ENCODE measurements at places on chromosomes 16 and 17.

GRCh38 chr16:4803898-4804762 is 1.7 kb upstream of the ROGDI start:
- DNase-seq = no peak

DNA sequence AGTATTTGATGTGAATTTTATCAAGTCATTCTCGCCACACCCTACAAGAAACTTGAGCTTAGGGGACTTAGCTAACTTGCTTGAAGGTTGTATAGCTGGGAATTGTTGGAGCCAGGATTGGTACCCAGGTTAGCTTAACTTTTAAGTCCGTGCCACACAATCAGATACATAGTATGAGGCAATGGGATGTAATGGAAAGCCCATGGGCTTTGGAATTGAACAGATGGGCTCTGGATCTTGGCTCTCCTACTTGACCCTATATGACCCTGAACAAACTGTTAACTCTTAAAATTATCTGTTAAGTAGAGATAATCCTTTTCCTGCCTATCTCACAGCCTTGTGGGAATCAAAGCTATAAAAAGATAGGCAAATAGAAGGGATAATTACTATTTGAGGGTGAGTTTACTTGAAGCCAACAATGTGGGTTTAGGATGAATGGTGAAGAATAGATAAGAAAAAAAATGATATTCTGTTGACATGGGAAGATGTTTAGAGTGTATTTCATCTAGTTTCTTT is 51.9 kb upstream of the CACNG3 start:
- DNase-seq = no peak

GRCh38 chr16:1914988-1915387 is 3.2 kb downstream of the HS3ST6 start:
- DNase-seq = no peak

GRCh38 chr16:46555951-46556350 is 65.2 kb downstream of the SHCBP1 start:
- no peak for DNase-seq

DNA sequence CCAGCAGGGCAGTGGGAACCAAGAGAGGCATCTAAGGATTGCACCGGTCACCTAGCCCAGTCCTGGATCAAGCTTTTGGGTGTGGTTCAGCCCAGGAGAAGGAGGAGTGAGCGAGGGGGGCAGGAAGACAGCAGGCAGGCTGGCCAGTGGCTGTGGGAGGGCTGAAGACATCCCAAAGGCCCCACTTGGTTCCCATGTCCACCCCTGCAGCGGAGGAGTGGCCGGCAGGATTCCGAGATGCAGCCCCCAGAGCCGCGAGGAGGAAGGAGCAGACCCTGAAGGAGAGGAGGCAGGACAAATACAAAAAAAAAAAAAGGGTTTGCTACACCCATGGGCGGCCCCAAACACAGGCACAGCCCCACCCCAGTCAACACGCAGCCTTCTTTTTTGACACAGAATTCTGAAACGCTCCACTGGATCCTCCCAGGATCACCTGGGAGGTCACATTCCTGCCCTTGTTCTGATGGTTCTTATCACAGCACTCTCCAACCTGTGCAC is 1.1 kb upstream of the SLC47A2 start:
- no peak for DNase-seq

DNA sequence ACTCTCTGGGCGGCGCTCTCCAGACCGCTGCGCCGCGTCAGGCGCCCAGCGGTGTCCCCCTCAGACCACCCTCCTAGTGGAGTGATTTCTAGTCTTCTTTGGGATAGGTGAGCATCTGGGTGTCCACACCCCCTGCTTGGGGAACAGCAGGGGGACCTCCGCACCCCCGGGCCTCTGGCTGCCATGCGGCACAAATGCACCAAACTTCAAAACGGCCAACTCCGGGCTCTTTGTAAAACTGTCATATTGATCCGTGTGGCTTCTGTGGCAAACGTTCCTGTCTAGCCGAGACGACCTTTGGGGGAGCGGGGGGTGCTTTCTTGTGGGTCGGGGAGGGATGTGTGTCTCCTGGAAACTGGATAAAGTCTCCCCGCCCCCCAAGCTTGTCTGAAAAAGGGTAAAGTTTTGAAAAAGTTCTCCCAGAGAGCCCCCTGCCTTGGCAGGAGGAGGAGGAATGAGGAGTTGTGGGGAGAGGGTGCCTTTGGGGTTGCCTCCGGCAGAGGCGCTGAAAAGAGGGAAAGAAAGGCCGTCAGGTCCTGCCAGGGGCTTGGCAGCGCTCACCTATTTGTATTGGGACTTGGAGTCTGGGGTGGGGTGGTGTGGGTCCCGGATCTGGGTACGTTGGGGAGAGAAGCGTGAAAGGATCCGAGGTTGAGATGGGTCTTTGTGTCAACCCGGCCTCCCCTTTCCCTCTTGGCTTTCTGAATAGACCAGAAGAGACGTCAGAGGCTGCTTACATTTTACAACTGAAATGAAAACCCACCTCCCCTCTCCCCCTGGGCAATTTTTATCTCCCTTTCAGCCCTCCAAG is 2.2 kb upstream of the CHD3 start:
- no peak for DNase-seq
